ENCODE measurements at places on chromosomes 11 and 22.

GRCh38 chr11:27367881-27368280, 4.9 kb upstream of the CCDC34 start:
- DNase-seq, result no peak

- DNase-seq, result no peak
Observed at GRCh38 chr11:47184711-47185304, 1.4 kb downstream of the PACSIN3 start.

DNA sequence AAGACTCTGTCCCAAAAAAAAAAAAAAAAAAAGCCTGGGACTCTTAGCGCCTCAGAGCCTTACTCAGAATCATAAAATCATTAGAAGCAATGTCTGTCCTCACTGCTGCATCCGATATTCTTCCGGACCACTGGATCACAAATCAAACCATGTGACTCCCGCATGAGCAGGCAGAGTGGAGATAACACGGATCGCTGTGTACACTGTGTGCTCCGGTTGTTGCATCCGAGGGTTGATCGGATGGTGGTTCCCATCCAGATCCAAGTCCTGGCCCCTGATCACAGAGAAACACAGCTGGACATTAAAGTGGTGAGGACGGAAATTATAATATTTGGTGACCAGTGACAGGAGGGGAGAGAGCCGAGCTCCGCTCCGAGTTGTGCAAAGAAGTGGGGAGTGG, 9.7 kb upstream of the TXNRD2 start:
- DNase-seq, result no peak

GRCh38 chr11:32751381-32751780, 43.1 kb downstream of the CCDC73 start:
- no peak for DNase-seq

GRCh38 chr11:95155385-95155784, 65.7 kb downstream of the ENDOD1 start:
- DNase-seq, result no peak

GRCh38 chr11:58637371-58637770, 14.9 kb downstream of the CNTF start:
- DNase-seq, result no peak

- DNase-seq, result no peak
Observed at GRCh38 chr11:131592152-131592551, 221.7 kb downstream of the NTM start.

DNA sequence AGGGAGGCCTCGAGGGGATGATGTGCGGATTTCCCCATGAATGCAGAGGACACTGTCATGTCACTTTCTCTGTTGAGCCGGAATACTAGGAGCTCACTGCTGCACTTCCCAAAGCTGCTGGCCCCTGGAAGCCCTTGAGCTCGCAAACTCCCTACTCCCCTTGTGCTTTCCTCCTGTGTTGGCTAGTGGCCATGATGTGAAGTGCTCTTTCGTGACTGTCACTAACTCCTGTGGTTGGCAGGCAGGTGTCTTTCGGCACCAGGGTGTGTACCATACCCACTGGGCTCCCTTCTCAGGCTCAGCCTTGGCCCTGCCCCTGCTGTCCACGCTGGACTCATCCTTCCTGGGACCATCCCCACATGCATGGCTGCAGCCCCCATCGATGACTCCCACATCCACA, 86.2 kb downstream of the BTBD10 start:
- no peak for DNase-seq

Measured in keratinocyte (primary cell).